ENCODE measurements at places on chromosomes 2 and 18.

GRCh38 chr18:78407466-78407844, 572.2 kb upstream of the SALL3 start:
- no peak for DNase-seq

DNA sequence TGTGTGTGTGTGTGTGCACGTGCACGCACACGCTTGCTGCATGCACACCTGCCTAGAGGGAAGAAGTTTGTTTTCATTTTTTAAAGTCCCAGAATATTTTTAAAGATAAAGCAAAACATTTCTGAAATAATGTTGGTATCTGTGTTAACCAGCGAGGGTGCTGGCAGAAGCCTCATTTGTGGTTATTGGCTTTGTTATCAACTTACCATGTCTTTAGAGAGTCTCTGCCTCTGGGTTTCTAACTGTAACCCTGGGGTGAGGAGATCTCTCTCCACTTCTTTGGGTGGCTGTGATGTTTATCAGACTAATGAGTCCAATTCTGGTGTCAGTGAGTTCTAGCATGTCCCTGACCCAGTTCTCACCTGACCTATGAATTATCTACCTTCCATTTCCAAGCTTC, 927.6 kb upstream of the FANCL start:
- no peak for DNase-seq

- DNase-seq = no peak
These were observed 315.2 kb downstream of the TMX3 start for GRCh38 chr18:68399721-68400120.

DNA sequence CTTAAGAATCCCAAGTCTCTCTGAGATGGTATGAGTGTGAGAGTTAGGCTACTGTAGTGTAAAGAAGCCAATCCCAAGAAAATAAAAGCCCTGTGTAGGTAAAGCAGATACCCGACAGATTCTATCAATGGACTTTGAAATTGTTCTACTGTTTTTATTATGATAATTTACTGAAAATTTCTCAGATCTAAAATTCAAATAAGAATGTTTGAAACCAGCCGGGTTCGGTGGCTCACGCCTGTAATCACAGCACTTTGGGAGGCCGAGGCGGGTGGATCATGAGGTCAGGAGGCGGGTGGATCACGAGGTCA, 208.3 kb upstream of the SPRED2 start:
- DNase-seq = no peak

DNA sequence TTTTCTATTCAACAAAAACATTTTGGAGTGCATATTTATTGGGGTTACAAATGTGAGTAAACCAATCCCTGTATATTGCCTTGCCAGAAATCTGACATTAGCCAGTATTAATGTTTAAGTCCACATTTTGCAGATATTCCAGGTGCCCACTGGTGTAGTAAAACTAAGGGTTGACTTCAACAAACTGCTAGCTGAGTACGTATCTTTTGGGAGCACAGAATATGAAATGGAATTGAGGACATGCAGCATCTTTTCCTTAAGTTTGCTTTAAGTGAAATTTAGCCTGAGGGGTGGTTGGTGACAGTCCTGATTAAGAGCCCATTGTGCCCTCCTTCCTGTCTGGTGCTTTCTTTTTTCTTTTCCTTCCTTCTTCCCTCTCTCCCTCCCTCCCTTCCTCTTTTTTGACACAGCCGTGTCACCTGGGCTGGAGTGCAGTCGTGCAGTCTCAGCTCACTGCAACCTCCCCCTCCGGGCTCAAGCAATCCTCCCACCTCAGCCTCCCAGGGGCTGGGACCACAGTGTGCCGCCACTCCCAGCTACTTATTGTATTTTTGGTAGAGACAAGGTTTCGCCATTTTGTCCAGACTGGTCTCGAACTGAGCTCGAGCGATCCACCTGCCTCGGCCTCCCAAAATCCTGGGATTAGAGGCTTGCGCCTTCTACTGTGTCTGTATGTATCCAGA, 1.6 kb downstream of the NUP35 start:
- no peak for DNase-seq

GRCh38 chr18:5413447-5413846, 117.9 kb upstream of the ZBTB14 start:
- no peak for DNase-seq

- DNase-seq = no peak
These were observed 36.0 kb downstream of the LBH start for GRCh38 chr2:30267161-30267975.

Data from activated T-helper 1 cell treated with anti-CD3 and anti-CD28 coated beads, Interleukin-12 subunit alpha, Interleukin-12 subunit beta, Interleukin-2, Interleukin-4 antibody, amounts not matched to agents 30 ng/mL and 10 ng/mL and 1 ng/mL, durations not matched to agents 14 hours and 24 hours and 36 hours (primary cell).